ENCODE measurements at places on chromosomes 7 and 10. TPM values are rescaled to one million over a fixed set of nuclear protein-coding genes. Genes with fewer than 3 reads are reported as not detected.

TAS2R41 gene
- total RNA-seq: not detected

ZNF37A gene
- total RNA-seq: 15.5 TPM

TFEC gene
- 0.13 TPM for total RNA-seq

HECTD2 gene
- 8.5 TPM for total RNA-seq

DMBT1 gene
- 0.13 TPM for total RNA-seq

CYP2E1 gene
- 0.86 TPM for total RNA-seq

SLC18A3 gene
- not detected for total RNA-seq

AZGP1 gene
- not detected for total RNA-seq

All from smooth muscle cell of the pulmonary artery (primary cell).